Neuronal stem cell (in vitro differentiated cells): ENCODE measurements at places on chromosomes 11 and 22.
A peak's percentile ranks its signal among the peaks of the same experiment; 100 is the strongest.

DNA sequence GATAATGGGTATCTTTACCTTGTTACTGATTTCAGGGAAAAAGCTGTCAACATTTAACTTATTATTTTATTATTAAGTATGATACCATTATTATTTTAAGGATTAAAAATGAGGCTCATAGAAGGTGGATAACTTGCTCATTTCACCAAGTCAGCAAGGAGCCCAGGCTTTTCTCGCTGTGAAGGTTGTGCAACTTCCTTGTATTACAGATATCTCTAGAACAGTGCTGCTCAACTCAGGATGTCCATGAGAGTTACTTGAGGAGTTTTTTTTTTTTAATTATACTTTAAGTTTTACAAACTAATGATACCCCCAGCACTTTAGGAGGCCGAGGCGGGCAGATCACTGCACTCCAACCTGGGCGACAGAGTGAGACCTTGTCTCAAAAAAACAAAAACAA lies 98.2 kb downstream of the INSC start:
- DNase-seq, result no peak

GRCh38 chr11:20840341-20840740 lies 171.0 kb downstream of the NELL1 start:
- DNase-seq, result no peak

- DNase-seq, result peak; percentile 78
These were observed 705 bp upstream of the CAPN1 start for GRCh38 chr11:65180877-65181568.

- DNase-seq, result no peak
These were observed 78.3 kb downstream of the MICAL2 start for GRCh38 chr11:12188548-12189317.

- no peak for DNase-seq
These were observed 12.5 kb downstream of the TAF1D start for GRCh38 chr11:93728792-93729128.

GRCh38 chr11:11750017-11750878 lies 91.5 kb upstream of the USP47 start:
- no peak for DNase-seq

DNA sequence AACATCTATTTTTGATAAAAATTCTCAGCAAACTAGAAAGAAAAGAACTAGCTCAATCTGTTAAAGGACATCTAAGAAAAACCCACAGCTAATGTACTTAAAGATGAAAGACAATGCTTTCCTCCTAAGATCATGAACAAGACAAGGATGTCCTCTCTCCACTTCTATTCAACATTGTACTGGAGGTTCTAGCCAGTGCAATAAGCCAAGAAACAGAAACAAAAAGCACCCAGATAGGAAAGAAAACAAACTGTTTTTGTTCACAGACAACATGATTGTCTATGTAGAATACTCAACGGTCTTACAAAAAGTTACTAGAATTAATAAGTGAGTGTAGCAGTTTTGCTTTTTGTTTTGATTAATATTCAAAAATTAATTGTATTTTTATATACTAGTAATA lies 7.8 kb downstream of the CD3D start:
- DNase-seq, result no peak

DNA sequence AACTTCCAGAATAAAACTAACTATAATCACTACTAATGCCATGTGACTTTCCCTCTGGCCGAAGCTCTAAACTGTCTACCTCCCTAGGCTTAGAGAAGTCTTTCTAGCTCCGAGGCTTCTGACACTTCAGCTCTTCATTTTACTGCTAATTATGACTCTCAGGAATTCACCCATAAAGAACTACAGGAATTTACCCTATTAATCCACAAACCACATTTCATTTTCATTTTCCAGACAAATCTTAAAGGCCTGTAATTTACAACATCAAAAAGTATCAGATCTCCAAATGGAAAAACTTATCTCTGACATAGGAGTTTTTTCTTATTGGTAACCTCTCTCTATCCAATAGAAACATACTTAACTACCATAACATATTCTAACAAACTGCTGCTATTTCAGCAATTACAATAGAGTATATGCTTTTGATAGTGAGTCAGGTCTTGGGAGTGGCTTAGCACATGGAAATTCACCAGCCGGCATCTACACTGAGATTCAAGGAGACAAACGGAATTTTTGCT lies 33.4 kb downstream of the MRTFA start:
- DNase-seq, result no peak

- DNase-seq, result peak; percentile 67
These were observed 428 bp downstream of the SCN3B start for GRCh38 chr11:123653827-123654565.

DNA sequence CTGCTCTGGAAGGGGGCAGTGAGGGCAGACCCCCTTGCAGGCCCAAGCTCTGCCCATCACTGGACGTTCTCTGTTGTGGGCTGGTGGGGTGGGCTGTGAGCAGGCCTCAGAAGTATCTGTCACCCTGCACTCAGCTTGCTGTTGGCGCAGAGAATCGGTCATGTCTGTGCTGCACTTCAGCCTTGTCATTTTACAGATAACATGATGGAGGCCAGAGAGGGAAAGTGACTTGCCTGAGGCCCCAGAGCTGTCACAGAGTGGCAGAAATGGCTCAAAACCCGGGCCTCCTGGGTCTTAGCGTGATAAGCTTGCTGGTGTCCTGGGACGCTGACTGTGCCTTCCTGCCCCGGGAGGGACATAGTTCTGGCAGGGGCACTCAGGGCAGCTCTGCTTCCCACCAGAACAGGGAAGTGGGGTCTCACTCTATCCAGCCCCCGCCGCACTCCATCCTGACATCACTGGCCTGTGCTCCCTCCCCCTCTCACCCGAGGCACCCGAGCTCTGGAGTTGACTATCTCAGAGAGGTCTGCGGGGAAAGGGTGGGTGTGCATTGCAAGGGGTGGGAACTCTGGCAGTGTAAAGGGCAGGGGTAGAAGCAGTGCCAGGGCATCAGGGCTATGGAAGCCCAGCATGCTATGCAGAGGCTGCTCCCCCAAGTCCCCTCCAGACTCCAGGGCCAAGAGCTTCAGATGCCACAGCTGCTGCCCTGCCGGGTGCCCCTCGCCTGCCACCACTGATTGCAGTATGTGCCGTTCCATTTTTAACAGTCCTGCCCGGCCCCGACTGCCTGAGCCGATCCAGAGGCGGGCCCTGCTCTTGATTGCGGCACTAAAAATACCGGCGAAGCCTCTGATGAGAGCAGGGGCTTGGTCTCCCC lies 50.4 kb upstream of the NECTIN1 start:
- DNase-seq, result no peak

- DNase-seq, result no peak
These were observed 55.9 kb downstream of the PPFIA1 start for GRCh38 chr11:70326365-70326811.

GRCh38 chr11:69220561-69221051 lies 64.9 kb downstream of the SMIM38 start:
- no peak for DNase-seq

DNA sequence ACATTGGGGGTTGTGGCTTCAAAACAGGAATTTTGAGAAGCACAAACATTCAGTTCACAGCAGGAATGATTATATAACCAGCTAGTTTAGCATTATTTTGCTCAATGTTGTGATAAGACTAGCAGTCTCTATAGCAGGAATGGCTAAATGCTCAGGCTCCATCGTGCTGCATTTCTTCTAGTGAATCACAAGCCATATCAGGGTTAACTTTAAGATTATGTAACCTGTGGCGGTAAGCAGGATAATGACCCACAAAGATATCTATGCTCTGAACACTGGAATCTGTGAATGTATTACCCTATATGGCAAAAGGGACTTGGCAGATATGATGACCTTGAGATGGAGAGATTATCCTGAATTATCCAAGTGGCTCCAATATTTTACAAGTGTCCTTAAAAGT lies 14.8 kb downstream of the FSHB start:
- no peak for DNase-seq

DNA sequence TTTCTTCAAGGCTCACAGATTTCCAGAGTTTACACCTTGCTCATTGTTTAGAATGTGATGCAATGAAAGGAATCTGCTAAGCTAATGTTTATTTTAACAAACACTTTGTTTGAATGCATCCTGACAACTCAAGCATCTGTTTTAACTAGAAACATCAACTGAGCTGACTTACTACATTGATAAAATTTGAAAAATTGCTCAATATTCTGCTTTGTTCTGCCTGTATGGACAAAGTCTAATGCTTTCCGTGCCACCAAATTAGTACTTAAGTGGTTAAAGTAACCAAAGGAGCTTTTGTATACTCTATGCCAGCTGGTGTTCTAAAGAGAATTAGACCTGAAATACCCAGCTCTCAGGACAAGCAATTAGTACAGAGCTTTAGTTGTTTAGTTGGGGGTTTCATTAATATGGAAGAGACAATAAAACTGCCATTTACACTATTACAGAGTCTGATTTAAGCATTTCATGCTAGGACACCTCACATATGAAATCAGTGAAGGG lies 105.2 kb downstream of the MAML2 start:
- DNase-seq, result no peak

GRCh38 chr11:118370774-118371173 lies 11.4 kb downstream of the UBE4A start:
- DNase-seq, result no peak

DNA sequence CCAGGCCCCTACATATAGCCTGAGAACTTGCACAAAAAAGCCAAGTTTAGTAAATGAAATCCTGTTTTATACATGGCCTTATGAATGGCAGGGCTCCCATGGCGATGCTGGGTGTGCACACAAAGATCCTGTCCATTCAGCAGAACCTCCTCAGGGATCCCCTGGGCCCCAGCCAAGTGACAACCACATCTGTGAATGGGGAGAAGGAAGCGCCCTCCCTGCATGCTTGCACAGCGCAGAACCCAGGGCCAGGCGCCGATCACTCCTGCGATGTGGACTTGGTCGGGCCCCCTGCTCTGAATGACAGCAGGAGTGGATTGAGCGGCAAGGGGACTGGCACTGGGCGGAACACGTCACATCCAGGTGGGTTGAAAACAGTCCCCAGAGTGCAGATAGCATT lies 4.5 kb upstream of the CDC42EP2 start:
- DNase-seq, result no peak

GRCh38 chr11:83150450-83150849 lies 6.5 kb upstream of the PCF11 start:
- DNase-seq, result no peak

- no peak for DNase-seq
These were observed 10.6 kb upstream of the XBP1 start for GRCh38 chr22:28810821-28811491.

GRCh38 chr22:45630436-45630835 lies 41.2 kb upstream of the ATXN10 start:
- DNase-seq, result no peak

- DNase-seq, result peak; percentile 41
These were observed 395.0 kb upstream of the CCDC90B start for GRCh38 chr11:83681031-83681781.

- no peak for DNase-seq
These were observed 12.0 kb downstream of the UPK3A start for GRCh38 chr22:45296628-45297297.

DNA sequence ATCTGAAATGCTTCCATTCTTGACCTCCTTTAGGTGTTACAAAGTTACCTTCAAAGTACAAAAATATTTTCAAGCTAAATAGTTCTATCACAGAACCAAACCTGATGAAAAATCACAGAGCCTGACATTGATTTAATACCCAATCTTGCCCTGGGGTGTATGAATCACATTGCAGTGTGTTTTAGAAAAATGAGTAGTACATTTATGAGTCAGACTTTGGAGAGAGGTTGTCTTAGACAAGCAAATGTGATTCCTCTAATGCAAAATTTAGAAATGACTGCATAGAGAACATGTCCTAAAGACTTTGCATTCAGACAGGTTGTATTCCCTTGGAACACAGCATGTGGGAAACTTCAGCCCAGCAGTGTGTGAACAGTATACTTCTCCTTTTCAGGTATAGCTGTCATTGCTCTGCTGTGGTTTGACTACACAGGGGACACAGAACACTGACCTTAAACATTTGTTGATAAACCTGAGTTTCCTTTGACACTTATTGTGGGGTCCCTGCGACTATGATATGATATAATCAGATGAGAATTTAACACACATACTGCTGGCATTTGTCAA lies 972.1 kb downstream of the JRKL start:
- DNase-seq, result no peak

GRCh38 chr11:68973219-68973618 lies 7.6 kb downstream of the MRGPRD start:
- no peak for DNase-seq

DNA sequence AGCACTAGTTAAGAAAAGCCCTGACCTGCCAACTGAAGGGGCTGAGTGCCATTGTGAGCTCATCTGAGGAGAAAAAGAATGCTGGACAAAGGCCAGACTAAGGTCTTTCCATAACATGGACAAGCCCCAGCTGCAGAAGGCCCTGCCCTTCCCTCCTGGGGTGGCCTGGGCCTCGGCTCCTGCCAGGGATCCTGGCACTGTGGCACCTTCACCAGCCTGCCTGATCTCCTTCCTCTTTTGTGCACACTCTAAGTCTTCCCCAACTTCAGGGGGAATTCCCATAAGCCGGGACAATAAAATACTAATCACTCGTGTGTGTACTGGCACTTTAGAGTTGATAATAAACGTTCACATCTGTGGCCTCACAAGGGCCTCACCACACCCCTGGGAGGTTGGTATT lies 9.9 kb downstream of the TMPRSS13 start:
- no peak for DNase-seq

GRCh38 chr11:115590254-115590653 lies 86.0 kb upstream of the CADM1 start:
- DNase-seq, result no peak

- no peak for DNase-seq
These were observed 72.4 kb downstream of the CYTH4 start for GRCh38 chr22:37354670-37355069.

DNA sequence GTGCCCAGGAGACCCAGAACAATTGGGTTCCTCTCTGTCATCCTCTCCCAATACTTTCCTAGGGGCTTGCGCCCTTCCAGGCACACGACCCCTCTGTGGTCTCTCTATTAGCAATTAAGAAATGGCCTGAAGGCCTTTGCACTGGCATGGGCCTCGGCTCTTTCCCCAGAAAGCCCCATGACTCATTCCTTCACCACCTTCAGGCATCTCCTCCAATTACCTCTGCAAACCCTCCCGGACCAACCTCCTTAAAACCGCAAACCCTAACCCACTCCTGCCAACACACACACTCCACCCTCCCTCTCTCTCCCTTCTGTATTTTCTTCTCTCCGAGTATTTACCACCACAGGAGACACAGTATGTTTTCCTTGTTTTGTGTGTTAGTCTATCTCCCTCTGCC lies 36.7 kb downstream of the LARGE1 start:
- no peak for DNase-seq
